ENCODE measurements at places on chromosomes 3 and 15.

DNA sequence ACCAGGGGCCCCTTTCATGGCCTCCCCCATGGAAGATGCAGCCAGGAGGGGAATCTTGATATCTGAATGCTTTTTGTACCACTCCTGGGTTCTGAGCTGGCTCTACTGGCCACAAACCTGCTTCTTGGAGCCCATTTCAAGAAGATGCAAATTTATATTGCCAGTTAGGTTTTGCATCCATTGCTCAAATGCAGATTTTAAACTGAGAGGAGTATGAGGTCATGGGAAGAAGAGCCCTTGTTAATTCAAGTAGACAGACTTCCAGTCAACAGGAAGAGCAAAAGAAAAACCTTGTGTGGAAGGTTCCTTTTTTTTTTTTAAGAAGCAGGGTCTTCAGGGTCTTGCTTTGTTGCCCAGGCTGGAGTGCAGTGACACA lies 133.5 kb downstream of the PDZRN3 start:
- no peak for DNase-seq

DNA sequence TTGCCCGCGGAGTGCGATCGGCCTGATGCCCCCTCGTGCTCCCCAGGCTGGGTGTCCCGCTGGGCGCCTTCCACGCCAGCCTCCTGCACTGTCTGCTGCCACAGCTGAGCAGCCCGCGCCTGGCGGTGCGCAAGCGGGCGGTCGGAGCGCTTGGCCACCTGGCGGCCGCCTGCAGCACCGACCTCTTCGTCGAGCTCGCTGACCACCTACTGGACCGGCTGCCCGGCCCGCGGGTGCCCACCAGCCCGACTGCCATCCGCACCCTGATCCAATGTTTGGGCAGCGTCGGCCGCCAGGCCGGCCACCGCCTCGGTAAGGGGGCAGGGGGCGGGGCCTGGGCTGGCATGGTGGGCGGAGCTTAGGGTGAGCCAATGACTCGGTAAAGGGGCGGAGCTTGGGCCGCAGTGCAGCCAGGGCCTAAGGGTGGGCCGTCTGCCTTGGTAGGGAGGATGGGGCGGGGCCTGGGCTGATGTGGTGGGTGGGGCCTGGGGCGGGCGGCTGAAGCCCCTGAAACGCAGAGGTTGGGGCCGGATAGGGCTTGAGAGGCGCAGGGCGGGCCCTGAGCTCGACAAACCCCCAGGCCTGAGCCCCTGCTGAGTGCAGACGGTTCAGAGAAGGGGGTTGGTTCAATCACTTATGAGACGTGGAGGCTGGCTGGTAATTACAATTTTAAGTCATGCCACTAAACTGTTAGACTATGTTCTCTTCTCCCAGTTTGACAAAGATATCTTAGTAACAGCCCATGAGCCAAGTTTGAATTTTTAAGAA lies 13.7 kb downstream of the CAND2 start:
- DNase-seq, result peak; percentile 87

DNA sequence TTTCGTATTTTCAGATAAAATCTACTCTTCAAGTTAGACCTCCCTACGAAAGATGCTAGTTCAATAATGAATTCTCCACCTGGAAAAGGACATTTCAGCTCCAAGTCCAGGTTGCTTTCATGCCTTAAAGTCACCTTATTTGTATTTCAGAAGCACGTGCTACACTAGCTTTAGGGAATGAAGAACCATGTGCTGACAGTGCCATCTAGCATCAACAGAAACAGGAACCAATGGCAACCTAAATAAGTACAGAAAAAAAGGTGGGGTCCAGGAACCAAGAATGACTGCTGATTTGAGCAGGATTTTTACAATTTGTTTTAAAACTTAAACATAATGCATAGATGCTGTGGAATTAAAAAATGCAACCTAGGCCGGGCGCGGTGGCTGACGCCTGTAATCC lies 77.6 kb upstream of the SNRPN start:
- no peak for DNase-seq

DNA sequence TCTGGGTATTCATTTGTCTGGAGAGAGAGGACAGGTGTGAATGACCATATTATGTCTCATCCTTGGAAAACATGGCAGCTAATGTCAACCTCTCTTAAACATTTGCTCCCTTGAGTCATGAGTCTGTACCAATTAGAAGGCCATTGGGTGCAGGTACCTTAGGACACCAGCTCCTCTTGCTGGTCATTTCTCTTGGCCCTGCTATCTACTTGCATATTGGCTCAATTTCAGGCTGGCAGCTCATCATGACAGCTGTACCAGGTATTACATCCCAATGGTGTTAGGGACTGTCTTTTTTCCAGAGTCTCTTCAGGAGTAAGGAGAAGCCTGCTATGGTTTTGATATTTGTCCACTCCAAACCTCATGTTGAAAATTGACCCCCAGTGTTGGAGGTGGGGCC lies 92.2 kb upstream of the ANKRD28 start:
- DNase-seq, result no peak

- DNase-seq, result no peak
These were observed 2.3 kb downstream of the P3H2 start for GRCh38 chr3:190118438-190118837.

DNA sequence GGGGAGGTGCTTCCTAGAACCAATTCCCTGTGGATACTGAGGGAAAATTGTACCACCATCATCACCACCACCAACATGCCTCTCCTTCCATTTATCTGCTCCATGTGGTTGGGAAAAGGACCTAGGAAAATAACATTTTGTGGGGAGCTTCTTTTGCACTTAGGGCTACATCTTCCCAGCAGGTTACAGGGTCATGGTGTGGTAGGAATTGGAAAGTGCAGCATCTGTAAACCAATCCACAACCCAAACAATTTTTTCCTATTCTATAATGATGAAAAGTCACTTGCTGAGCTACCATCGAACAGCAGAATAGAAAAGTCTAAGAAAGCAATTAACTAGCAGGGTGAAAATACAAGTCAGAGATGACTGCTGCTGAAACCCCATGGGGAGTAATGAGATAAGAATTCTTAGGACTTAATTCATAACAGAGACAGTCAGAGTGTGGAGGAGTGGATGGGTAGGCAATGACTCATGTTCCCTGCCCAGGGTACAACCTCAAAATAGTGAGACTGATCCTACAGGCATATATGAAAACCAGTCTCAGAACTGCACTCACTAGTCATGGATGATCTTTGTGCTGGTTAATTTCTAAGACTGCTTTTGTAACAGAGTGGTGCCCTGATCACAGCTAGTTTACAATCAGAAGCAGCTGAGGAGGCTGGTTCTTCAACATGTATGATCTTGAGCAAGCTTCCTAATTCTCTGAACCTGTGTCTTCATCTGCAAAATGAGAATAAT lies 38.1 kb upstream of the LEKR1 start:
- DNase-seq, result no peak

GRCh38 chr15:64398575-64398974 lies 10.9 kb downstream of the TRIP4 start:
- DNase-seq, result no peak

GRCh38 chr15:66619152-66619903 lies 53.5 kb upstream of the LCTL start:
- DNase-seq, result peak; percentile 20

DNA sequence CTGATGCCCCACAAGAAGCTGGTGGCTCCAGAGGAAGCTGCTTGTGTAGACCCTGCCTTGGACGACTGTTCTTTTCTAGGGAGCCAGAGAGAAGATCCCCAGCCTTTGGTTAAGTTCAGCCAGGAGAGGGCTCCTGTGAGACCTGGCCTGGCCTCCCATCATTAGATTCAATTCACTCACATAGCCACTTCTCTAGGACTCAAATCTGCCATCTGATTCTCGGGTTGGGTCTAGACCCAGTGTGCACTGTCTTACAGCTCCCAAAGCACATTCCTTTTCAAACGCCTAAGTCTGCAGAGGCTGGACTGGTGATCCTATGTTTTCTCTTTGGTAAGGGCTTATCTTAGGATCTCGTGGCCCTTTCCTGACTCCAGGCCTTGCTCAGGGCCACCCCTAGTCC lies 81.7 kb upstream of the NPHP3 start:
- no peak for DNase-seq

DNA sequence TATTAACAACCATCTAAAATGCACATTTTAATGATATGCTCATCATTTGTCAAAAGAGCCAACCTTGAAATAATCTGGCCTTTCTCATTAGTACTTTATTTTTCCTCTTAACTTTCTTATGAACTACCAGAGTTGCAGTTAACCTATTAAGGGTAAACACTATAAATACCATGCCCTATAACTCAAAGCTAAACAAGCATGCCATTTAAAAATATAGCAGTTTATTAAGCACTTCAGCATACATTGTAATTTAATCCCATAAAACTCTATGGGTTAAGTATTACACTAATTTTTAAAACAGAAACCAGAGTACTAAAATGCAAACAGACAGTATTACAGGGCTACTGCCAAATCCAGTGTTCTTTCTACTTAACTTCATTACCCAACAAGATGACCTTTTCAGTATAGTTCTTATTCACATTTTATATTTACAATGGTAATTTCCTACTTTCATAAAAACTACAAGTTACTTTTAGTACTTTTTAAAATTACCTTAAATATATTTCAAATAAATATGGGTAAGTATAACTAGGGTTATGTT lies 11.8 kb downstream of the NPTN start:
- no peak for DNase-seq

DNA sequence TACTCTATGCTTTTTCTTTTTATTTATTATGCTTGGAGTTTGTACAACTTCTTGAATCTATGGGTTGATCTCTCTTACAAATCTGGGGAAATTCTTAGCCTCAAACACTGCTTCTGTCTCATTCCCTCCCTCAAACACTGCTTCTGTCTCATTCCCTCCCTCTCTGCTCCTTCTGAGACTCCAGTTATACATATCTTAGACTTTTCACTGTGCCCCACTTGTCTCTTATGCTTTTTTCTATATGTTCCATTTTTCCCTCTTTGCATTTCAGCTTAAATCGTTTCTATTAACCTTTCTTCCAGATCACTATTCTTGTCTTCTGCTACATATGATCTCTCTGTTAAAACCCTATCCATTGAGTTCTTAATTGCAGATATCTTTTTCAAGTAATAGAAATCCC lies 50.4 kb downstream of the RFTN1 start:
- no peak for DNase-seq

DNA sequence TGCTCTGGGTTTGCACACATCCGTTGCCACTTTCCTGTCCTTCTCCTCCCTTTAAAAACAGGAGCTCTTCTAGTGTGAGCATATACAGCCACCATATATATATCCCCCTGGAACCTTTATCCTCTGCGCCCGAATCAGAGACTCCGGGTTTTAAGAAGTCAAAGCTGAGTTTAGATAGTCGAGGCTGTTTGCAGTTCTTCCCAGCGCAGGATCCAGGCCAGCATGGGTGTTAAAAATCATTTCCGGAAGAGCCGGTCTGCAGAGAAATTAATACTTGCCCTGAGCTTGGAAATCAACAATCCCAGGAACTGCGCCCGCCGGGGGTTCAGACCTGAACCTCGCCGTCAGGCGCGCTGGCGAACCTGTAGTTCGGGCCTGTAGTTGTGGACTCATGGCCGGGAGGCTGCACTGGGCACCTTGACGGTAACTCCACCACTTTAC lies 2.3 kb downstream of the SHOX2 start:
- DNase-seq, result no peak

DNA sequence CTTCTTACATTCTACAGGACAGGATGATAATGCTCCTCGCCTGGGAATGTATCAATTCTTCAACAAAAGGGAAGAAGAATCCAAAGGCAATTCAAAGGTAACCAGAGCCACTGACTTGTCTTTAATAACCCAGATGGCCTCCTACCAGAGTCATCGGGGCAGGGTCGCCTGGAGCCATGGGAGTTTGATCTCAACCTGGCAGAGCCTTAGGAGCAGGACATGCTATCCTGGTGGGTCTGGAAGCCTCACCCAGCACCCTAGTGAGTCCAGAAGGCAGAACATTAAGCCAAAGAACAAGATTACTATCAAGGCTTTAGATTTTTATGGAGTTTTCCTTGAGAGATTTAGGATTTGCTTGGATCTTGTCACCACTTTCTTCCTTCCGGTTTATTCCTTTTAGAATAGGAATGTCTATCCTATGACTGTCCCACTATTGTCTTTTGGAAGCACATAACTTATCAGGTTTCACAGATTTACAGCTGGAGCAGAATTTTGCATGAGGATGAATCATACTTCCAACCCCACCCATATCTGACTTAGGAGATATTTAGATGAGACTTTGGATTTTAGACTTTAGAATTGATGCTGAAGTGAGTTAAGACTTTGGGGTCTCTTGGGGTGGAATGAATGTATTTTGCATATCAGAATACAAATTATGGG lies 330.3 kb upstream of the GOLIM4 start:
- DNase-seq, result no peak

DNA sequence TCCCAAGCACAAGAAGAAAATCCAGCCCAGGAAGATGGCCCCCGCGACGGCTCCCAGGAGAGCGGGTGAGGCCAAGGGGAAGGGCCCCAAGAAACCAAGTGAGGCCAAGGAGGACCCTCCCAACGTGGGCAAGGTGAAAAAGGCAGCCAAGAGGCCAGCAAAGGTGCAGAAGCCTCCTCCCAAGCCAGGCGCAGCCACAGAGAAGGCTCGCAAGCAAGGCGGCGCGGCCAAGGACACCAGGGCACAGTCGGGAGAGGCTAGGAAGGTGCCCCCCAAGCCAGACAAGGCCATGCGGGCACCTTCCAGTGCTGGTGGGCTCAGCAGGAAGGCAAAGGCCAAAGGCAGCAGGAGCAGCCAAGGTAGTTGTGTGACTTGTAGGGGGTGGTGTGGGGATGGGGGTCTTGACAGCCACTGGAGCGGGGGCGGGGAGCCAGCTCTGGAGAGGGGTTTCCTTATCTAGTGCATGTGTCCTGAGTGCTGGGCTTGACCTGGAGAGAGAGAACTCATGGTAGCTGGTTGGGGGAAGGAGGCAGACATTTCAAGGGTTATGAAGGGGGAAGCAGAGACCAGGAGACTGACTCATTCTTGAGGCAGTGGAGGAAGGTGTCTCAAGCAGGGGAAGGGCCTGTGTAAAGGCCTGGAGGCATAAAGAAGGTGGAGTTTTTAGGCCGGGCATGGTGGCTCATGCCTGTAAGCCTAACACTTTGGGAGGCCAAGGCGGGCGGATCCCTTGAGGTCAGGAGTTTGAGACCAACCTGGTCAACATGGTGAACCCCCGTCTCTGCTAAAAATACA lies 6.2 kb downstream of the H1-8 start:
- DNase-seq, result no peak
